ENCODE measurements at places on chromosomes 7 and 10.
A peak's percentile ranks its signal among the peaks of the same experiment; 100 is the strongest.

GRCh38 chr10:14654821-14655382 lies 119.8 kb downstream of the FAM107B start:
- DNase-seq, result no peak

- no peak for DNase-seq
Measured at GRCh38 chr7:150379441-150380379, 580 bp downstream of the ZNF775 start.

DNA sequence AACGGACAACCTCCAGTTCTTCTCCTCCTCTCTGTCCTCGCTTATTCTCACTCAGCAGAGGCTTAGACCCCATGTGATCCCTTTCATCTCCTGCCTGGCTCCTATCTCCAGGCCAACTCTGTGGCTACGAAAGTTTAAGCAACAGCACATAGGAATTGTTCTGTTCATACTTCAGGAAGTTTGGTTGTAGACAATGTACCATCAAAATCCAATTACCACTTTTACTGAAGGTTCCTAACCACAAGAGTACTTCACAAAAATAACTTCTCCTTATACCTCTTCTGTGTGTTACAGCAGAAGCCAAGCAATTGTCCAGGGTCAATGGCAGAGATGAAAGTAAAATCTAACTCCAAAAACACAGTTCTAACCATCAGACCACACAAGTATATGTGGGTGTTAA lies 80.0 kb downstream of the SLC25A13 start:
- no peak for DNase-seq

DNA sequence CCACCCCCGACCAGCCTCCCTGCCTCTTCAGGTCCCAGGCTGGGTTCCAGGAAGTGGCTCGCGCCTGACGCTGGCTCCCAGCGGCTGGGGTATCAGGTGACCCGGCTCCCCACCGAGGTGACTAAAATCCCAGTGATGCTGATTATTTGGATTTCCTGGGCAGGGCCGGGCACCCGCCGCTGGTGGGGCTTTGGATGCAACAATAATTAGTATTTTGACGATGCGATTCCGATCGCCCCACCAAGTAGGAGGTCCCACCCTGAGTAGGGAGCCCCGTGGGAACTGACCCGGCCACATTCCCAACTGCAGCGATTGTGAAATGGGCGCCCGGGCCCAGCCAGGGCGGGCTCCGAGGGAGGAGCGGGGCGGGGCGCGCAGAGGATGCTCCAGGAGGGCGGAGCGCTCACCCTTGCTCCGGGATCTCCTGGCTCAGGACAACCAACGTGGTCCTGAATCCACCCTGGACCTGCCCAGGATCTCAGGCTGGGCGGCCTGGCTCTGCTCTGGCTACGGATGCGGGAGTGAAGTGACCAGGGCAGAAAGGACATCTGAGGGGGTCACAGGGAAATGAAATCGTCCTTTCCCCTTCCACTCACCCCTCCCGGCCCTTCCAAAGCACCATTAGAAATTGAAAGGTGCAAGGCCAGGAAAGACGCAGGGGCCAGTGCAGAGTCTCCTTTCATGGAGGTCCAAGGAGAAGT lies 32.6 kb downstream of the DUSP5 start:
- DNase-seq, result peak; percentile 66

- DNase-seq, result peak; percentile 71
Measured at GRCh38 chr10:72007246-72007892, 43.2 kb downstream of the CHST3 start.

DNA sequence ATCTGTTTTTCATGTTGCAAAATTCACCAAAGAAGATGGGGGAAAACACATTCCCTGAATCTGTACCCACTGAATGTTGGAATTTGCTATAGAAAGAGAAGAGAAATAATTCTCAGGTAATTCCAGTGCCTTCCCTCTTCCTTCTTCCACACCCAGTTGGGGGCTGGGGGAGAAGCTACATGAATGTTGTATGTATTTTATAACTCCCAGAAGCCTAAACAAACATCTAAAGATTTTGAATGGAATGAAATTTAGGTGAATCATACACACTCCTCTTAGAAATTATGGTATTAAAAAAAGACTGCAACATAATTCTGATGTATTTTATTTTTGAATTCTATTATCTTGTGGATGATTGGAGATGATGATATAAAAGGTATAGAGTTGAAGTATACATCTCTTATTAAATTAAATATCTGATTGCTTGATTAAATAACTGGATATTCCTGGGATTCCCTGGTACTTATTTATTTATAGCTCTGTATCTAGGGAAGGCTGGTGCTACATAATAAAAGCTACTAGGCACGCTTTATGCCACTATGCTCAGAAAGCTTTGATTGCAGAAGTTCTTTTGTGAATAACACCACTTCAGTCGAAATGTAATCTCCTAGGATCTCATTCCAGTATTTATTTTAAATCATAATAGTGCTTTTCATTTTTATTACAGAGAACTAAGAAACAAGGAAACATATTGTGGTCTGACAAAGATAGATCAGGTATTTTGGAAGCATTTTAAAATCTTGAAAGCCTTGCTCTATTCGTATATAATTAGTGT lies 98.5 kb downstream of the MCU start:
- DNase-seq, result no peak

GRCh38 chr10:131802996-131803395 lies 97.8 kb upstream of the PPP2R2D start:
- no peak for DNase-seq

DNA sequence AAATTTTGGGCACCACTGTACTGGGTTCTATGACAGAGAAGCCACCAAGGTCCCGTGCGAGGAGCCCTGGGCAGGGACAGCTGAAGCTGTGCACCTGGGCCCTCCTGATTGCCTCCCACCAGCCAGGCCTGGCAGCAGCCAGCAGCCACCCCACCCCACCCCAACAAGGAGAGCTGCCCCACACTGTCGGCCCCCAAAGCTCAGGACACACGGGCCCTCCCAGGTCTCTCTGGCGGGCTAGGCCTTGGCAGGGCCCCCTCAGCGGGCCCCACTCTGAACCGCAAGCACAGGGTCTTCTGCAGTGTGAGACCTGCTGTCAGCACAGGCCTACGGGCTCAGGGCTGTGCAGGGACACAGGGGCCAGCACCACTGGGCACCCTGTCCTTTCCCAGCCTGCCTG lies 5.5 kb downstream of the GPR146 start:
- DNase-seq, result no peak

DNA sequence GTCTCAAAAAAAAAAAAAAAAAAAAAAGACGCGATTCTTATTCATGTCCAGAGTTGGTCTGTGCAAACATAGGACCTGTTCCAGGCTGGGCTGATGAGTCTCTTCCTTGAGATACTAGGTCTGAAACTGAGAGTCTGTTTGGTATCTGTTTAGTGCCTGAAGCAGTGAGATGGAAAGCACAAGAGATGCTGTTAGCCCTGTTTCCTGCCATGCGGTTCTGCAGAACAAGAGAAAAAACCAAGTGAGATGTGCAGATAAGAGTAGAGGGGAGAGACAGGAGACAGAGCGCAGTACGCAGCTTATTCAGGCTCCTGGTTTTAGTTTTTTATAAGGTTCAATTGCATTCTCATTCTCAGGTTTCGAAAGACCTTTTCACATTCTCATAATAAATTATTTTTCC lies 85.8 kb upstream of the PRKCQ start:
- DNase-seq, result no peak

DNA sequence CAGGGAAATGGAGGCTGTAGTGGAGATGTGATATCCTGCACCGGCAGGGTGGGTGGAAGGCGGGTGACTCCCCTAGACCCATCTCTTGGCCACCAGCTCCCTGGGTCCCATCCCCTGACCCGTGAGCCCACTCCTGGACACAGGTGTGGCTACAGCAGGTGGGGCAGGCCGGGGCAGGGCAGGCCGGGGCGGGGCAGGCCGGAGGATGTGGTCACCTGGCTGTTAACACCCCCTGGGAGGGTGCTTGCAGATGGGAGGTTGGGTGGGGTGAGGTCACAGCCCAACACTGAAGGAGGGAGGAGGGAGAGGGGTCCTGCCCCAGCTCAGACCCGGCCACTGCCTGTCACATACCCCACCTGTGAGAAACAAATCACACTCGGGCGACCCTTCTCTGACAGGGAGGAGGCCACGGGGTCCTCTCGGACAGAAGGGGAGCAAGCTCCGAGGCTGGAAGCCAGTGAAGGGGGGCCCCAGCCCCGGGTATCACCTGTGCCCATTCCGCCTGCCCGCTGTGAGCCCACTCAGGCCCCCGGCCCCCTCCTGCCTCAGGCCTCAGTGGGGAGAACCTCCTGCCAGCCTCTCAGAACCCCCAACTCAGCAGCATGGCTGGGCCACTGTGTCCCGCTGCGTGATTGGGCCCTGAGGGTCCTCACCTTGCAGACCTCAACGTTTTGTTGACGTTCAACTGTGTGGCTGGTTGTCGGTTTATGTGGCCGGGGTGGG lies 74.0 kb downstream of the MICALL2 start:
- no peak for DNase-seq

DNA sequence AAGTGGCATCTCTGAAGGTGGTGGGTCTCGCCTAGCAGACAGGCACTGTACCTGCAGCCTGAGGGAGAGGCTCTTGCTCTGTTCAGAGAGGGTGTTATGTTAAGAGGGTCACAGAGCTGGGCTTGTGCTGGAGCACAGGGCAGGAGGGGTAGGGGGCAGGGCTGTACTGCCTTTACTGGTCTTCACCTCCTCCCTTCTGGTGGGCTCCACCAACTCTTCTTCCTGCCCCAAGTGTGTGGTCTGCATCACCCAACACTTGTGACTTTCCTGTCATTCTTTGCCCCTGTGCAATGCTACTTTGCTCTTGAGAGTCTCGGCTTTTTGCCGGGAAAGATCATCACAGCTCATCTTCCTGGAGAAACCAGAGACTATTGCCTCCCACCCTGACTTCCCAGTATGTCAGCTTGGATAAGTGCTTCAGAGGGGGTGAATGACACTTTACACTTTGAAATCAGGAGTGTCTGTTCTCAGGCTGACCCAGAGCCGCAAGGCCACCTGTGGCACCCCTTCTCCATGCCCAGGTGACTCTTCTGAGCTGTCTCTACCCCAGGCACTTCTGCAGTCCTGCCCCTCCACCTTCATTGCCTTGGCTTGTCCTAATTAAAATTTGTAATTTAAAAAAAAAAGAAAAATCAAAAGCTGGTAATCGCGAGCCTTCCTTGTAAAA lies 38.4 kb upstream of the IKZF1 start:
- DNase-seq, result no peak

GRCh38 chr10:80488539-80489066 lies 34.5 kb downstream of the TSPAN14 start:
- DNase-seq, result no peak

- DNase-seq, result no peak
Measured at GRCh38 chr10:71085689-71086438, 126.5 kb upstream of the UNC5B start.

DNA sequence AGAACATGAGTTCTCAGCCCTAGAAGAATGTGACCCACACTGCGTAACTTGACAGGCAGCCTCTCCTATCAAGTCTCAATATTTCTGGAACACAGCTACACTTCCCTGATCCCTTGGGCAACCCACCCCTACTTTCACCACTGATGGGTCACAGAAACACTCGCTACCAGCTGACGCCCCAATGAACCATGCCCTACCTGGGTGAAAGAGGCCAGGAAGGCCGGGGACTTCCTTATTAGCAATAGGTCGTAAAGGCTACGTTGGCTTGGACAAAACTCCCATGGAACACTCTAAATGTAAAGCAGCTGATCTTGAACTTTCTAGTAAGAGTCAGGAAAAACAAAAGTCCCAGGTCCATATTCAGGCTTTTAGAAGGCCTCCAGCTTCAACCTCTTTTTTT lies 202.3 kb upstream of the KCTD7 start:
- DNase-seq, result no peak

DNA sequence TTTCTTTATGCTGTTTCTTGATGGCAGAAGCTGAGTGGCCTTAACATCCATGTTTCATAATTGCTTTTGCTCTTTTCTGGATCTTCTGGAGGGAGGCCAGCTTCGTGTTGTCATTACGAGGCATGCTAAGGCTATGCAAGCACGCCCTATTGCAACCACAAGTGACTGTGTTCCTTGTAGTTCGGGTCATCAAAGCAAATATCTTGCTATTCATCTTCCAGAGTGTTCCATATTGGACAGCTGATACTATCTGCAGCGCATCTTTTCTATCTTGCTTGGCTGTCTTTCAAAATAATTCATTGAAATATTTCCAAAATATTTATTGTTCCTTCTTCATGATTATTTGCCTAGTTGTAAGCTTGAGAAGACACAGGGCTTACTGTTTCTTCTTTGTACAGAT lies 5.0 kb downstream of the EPHB6 start:
- no peak for DNase-seq

DNA sequence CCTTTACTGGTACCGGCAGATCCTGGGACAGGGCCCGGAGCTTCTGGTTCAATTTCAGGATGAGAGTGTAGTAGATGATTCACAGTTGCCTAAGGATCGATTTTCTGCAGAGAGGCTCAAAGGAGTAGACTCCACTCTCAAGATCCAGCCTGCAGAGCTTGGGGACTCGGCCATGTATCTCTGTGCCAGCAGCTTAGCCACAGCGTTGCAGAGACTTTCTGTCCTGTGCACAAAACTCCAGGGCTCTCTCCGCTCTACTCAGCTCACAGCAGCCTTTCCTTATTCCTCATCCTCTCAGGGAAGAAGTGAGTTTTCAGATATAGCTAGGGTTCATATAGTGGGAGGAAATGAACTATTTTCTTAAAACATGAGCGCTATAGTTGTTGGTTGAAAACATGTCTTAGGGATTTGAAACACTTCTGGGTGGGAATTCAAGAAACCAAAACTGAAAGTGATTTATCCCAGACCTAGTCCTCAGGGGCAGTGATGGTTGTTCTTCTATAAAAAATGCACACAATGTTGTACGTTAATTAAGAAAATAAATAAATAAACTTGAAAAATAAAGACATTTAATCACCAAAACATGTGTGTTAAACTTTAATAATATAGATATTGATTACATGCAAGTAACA lies 150.2 kb upstream of the PRSS58 start:
- DNase-seq, result no peak

DNA sequence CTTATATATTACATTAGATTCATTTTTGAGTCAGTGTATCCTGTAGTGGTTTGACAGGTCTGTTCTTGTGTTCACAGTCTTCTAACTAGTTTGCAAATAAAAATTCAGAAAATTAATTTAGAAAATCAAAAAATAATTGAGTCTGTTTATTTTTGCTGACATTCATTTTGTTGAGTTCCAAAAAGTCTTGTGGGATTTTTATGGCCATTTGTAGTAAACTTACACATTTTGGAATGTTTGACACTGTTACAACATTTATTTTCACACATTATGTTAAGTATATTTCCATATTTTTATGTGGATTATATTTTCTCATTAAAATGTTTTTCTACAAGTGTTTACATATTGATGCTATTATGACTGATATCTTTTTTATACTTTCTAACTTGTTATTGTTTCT lies 16.4 kb downstream of the RABGEF1 start:
- no peak for DNase-seq

DNA sequence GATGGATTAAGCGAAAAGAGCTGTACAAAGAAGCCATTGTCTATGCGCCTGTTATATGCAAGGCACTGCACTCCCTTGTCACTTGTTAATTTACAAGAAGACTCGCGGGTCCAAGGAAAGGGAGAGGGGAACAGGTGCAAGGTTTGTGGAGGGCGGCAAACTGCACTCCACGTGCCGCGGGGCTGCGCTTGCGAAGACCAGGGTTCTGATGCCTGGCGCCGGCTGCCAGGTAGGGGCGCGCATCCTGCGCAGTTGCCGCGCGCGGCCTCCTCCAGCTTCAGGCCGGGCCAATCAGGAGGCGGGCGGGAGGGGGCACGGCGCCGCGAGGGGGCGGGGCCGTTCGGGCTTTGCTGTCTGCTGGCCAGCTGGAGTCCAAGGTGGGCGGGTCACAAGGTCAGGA lies 140.6 kb upstream of the PALS2 start:
- no peak for DNase-seq
